Fibroblast of skin of scalp (primary cell): ENCODE measurements at places on chromosomes 12 and 14.
A peak's percentile ranks its signal among the peaks of the same experiment; 100 is the strongest.

- no peak for DNase-seq
These were observed 98.4 kb downstream of the GTF2A1 start for GRCh38 chr14:81122326-81122725.

DNA sequence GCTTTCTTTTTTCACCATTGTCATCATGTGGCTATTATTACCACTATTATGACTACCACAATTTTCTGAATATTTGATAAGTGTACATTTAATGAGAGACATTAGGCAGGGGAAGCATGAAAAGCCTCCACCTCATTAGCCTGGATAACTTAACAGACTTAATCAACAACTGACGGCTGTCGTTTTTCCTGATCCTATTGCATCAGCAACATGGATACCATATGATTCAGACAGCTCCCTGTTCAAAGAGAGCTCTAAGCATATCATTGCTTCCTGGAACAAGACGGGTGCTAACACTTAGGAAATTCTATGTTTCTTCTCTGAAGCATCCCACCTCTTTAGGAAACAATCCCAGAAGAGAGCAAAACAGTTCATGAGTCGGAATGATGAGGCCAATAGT, 765.2 kb downstream of the NOVA1 start:
- peak; percentile 27 for DNase-seq

DNA sequence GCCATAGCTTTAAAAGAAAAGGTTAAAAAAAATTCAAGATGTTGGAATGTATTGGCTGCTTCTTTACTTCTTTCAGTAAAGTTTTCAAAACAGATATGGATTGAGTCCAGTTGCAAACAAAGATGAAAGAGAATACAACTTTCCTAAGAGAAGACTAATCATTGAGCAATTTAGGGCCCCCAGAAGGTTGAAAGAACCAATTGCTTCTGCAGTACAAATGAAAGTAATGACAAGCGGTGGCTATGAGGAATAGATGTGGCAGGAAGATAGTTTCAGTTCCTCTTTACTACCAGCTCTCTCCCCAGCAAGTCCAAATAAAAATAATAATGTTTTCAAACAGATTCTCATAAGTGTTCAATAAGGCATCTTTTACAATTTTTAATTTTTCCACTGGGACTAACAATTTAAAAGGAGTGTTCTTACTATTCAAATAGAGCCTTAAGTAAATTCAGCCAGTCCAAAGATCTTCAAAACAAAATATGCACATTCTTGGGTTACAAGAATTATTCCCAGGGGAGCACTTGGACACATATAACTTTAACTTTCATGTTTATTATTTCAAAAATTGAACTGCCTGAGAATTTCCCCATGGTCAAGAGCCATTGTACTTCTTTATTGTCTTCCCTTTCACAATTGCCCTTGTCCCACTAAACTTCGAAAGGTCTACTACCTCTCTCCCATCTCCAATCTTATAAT, 62.3 kb upstream of the PPP1R12A start:
- peak; percentile 76 for DNase-seq

DNA sequence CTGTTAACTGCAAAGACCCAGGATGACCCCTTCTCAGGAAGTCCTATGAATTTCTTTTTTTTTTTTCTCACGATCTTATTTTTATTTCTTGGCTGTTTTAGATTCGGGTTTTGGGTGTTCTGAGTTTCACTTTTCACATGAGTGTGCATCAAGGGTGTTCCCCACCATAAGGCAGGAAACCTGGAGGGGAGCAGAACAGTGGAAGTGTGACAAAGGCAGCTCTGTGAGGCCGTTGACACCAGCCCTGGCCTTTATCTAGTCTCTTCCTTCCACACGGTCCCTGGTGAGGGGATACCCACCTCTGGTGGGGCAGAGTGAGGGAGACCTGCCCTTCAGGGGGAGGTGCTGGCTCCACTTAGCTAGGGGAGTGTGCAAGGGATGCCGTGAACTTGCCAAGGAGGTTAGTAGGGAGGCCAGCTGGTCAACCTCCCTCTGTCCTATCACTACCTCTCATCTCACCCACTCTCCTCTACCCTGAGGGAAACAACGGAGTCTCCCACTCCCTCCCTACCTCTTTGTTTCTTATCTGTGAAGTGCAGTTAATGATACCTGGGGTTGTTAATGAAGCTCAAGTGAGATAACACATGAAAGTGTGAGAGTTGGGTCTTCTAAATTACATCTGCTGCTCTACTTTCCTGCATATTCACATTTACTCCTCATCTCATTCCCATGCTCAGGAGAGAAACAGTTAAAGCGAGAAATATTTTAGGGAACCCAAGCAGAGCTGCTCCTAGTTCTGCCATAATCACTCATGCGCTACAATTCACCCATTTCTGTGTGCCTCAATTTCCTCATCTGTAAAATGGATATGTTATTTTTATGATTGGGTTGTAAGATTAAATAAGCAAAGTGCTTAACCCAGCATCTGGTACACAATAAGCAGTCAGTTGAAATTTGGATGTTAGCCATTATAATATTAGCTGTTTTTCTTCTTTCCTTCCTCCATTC, 4.4 kb upstream of the GALNT6 start:
- no peak for DNase-seq

GRCh38 chr12:115303723-115304309, 619.8 kb upstream of the TBX3 start:
- peak; percentile 10 for DNase-seq

DNA sequence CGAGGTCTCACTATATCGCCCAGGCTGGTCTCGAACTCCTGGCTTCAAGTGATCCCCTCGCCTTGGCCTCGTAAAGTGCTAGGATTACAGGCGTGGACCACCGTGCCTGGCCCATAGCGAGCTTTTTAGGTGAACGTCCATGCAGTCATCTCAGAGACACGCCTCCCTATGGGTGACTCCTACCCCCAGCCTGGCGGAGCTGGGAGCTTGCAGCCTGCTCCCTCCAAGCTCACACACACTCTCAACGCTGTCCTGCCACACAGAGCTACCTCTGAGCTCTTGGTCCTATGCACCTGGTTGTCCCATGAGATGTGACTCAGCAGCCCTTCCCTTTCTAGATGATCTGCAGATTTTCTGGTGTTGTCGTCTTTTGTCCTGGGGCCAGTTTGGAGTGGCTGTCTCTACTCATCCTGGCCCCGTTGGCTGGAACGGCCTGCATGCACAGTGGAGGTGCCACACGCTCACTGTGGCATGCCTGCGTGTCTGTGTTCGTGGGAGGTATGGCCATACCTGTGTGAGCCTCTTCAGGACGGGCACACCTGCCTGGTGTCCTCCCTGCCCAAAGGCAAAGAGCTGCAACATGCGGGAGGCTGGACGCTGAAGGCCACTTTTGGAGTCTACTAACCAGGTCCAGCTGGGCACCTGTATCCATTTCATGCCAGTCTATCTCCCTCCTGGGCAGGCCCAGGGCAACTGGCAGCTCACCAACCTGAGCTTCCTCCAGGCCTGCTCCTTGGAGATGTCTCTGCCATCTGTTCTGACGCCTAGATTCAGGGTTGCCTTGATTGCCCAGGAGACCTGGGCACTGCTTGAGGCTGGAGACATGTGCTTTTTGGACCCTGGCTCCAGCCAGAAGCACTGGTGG, 18.1 kb downstream of the CABP1 start:
- DNase-seq = no peak

DNA sequence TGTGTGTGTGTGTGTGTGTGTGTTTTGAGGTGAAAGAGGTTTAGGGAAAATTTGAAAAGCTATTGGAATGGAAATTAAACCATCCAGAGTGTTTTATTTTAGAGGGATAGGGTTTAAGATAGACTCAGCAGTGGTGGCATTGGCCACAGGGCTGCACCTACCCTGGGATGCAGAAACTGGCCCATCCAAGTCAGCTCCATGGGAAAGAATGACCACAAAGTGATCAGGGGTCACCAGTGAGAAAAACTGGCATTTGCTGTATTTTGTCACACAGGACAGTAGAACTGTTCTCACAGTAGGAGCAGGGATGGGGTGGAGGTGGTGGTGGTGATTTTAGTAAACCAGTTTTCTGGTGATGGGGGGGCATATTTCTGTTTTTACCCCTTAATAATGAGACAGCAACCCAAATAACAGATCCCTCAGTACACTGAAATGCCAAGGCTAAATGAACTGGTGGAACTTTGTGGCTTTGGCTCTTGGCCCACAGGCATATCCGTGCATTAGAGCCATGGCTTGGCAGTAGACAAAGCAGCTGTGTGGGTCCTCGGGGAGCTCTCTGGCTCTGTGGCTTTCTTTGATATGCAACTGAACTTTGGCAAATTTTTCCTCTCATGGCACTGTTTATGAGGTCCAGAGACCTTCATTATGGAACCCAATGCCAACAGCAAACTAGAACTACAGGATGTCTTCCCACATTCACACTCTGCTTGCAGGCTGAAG, 348.3 kb downstream of the ZFP36L1 start:
- peak; percentile 83 for DNase-seq

GRCh38 chr12:90360300-90360699, 594.7 kb downstream of the CCER1 start:
- DNase-seq = no peak

DNA sequence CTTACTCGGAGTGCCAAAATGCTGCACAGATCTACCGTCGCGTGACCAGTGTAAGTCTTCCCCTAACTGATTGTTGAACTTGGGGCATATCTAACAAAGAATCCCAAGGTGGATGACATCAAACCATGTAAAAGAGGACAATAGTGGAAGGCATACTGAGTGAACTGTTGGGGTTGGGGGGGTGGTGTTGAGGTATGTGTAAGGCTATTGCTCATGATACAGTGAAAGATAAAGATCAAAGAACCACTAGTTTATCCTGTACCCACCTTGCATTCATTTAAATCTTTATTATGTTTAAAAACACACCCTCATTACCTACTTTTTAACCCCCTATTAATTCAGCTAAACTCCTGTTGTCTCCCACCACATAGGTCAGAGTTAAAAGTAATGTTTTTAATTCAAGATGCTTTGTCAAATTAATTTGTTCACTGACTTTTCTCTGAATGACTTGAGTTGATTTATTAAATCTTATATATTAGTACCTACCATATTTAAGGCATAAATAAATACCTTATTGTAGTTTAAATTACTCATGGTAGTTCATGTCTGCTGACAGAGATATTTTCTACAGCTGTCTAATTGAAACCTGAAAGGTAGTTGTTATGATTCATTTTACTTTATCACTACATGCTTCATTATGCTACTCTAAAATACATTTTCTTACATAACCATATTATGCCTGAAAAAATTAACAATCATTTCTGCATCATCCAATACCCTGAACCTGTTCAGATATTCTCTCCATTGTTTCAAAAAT, 77.9 kb downstream of the WNK1 start:
- DNase-seq = no peak

DNA sequence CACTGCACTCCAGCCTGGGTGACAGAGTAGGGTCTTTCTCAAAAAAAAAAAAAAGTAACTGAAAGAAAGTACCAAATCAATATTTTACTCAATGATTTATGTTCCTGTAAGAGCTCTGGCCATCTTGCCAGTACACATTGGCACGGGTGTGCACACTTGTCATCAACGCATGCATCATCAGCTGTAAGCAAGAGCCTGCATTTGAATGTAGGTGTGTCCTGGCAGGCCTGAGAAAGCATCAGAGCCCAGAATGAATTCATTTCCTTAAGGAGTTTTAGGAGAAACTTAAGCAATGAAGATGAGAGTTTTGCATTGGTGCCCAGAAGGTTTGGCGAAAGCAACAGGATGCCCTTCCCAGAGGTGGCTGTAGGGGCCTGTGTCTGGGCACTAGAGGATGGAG, 88.5 kb upstream of the FZD10 start:
- no peak for DNase-seq
